ENCODE measurements at places on chromosomes 7 and 10.

DNA sequence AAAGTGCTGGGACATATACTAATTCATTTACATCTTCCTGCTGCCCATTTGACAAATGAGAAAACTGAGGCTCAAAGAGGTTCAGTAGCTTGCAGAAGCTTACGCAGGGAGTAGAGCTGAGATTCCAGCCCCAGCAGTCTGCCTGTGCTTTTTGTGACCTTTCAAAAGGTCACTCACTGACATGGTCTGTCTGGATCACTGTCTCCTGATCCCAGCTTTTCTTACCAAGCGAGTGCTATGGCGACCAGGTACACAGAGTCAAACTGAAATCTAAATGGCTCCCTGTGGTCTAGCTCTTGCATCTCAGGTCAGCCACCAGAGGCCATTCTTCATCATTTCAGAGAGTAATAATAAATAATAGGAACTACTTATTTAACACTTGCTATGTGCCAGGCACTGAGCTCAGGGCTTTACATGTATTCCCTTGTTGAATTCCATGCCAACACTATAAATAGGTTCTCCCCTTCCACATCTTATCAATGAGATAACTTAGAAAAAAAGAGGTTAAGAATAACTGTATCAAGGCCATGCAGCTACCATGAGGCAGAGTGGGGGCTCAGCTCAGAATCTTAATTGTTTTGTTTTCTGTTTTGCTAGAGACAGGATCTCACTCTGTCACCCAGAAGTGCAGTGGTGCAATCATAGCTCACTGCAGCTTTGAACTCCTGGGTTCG lies 381.0 kb downstream of the CALN1 start:
- DNase-seq, result no peak

DNA sequence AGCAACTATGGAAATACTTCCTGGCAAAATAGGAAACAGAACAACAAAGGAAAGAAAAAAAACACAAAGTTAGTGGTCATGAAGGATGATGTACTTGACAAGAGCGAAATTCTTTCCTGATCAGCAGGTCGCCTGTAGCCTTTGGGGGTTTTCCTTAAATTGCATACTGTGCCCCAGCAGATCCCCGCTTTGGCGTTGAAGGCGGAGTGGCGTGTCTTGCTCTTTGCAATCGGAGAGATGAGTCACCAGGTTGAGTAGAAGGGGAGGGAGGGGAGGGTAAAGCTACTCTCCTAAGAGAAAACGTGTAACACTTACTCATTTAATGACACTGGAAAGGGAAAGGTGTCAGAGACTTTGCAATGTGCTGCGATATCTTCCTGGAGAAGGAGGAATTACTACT lies 587.2 kb downstream of the SORCS1 start:
- DNase-seq, result no peak

DNA sequence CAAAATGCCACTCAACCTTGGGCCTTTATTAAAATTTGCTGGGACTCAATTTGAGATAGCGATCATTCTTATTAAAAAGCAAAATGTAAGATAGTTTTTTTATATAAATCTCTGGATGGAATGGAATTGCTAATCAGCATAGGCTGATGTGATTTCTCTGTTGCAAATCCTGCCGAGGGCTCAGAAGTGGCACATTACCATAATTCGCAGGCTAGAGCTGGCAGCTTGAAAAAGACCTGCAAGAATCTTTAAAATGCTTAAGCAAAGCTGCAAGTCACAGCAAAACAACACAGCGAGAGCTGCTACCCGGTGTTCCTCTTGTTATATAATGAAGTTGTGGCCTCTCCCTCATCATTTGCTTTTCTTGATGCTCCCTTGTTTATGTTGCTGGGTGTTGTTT lies 448.1 kb downstream of the GATA3 start:
- no peak for DNase-seq

GRCh38 chr10:6877722-6878392 lies 297.8 kb upstream of the PRKCQ start:
- no peak for DNase-seq

DNA sequence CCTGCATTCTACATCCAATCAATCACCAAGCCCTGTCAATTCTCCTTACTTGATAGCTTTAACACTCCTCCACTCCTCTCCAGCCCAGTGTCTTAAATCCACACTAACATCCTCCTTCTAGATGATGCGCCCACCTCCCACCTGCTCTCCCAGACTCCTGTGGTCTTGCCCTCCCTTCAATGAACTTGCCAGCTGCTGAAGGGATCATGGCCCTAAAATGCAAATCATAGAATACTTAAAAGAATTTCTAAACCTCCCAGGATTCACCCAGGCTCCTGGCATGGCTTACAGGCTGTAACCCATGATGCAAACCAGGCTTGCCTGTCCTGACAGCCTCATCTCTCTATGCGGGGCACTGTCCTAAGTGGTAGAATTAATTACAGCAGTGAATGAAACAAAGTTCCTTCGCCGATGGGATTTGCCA lies 43.6 kb downstream of the SYPL1 start:
- no peak for DNase-seq

- DNase-seq, result no peak
Observed at GRCh38 chr10:129093641-129094040, 373.4 kb upstream of the MGMT start.

All from T-helper 1 cell (primary cell).